ENCODE measurements at places on chromosomes 13 and 19.

- DNase-seq = no peak
Measured at GRCh38 chr19:38949580-38950367, 19.0 kb downstream of the MRPS12 start.

DNA sequence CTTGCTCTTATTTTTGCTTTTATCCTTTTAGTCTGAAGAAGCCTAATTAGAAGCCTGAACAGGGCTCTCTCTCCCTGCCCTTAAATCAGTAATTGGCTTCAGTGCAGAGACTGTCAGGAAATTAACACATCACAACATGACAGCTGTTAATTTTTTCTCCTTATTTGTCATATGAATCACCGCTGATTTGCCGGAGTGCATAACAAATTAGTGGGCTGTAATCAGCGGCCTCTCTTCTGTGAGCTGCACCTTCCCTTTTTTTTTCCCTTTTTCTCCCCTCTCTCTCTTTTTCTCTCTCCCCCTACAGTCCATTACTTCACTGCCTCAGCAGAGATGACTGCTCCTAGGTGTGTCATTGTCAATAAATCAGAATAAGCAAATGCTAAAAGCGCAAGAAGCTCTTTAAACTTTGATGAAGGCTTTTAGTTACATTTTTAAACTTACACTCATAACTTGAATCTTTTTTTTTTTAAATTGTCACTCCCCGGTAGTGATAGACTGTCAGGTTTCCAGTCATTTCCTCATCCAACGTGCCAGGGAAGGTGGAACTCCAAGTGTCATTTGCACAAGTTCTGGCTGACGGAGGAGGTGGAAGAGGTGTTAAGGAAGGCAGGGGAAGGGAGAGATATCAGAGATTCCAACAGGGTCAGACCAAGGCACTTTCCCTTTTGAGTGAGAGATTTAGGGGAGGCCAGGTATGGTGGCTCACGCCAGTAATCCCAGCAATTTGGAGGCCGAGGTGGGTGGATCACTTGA, 197.1 kb upstream of the TSHZ3 start:
- no peak for DNase-seq

GRCh38 chr19:10260141-10260584, 8.1 kb downstream of the MRPL4 start:
- DNase-seq = no peak

DNA sequence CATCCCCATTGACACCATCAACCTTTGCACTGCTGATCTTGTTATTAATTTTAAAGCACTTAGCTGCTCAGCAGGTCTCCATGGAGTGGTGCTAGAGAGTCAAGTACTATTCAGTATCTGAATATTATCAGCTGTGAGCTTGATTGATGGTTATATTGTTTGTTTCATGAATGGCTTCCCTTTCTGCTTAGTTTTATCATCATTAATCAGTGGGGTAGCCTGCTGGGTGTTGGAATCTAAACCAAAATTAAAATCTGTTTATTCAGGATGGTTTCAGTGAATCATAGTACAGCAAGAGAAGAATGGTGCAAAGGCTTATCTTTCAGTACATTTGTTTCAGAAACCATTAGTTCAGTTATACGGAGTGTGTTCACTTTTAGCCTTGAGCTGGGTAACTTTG, 42.5 kb upstream of the SCEL start:
- DNase-seq = no peak

GRCh38 chr13:30743319-30744055, 8.1 kb downstream of the ALOX5AP start:
- peak; percentile 84 for DNase-seq

DNA sequence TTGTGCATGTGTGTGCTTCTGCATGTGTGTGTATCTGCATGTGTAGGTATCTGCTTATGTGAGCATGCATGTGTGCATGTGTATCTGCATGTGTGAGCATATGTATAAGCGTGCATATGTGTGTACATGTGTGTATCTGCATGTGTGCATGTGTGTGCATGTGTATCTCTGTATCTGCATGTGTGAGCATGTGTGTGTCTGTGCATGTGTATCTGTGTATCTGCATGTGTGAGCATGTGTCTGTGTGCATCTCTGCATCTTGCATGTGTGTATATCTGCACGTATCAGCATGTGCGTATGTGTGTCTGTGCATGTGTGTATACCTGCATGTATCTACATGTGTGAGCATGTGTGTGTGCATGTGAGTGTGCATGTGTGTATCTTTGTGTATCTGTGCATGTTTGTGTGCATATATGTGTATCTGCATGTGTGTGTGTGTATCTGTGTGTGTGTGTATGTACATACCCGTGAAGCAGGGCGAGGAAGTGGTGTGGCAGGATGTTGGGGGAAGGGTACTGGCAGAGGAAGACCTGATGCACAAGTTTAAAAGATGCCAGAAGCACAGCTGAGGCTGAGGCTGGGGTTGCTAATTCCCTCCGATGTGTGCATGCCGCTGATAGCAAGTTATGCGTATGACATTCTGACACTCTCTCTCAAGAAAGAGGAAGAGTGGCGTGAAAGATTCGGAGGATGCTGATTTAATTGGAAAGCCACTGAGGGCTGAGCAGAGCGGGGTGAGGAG, 64.2 kb downstream of the TEX29 start:
- DNase-seq = no peak

DNA sequence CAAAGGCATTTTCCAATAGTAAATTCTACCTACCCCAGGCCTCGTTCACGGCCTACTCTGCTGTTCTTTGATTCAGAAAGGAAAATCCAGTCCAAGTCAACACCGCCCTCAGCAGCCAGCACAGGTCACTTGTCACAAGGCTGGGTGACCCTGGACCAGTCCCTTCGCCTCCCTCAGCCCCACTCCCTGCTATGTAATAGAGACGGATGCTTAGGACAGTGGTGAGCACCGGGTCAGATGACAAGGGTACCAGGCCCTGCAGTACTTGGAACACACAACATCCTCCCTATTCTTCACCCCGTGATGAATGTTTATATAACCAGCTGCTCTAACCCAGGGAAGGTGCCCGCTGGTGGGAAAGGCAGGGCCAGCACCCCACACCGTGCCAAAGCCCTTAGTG, 14.3 kb downstream of the LATS2 start:
- no peak for DNase-seq

GRCh38 chr13:21834521-21834920, 163.6 kb downstream of the FGF9 start:
- no peak for DNase-seq

- no peak for DNase-seq
Measured at GRCh38 chr19:1884291-1884718, 991 bp downstream of the ABHD17A start.

Data from HS-5 (cell line).